ENCODE measurements at places on chromosomes 12 and 14.

- DNase-seq: no peak
Measured at GRCh38 chr12:121423682-121424623, 24.0 kb downstream of the RNF34 start.

- DNase-seq: no peak
Measured at GRCh38 chr12:88628856-88629509, 48.7 kb upstream of the KITLG start.

- no peak for DNase-seq
Measured at GRCh38 chr14:89357655-89358297, 59.3 kb downstream of the FOXN3 start.

DNA sequence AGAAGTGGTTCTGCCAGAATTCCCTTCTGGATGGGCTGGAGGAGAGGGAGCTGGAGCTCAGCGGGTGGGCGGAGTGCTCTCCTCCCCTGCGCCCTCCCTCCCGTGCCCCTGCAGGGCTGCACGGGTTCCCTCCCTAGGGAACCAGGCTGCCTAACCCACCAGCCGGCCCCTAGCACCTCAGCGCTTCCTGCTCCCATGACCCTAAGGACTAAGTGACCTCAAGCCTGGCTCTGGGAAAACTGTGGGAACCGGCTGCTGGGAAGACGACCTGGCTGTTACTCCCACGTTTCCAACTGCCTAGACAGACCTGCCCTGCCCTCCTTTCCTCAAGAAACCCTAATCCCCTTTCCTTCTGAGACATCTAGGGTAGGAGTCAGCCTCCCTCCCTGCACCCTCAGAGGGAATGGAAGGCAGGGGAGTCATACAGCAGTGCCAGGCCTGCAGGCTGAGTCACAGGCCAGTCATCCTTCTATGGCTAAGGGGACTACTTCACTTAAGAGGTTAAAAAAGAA is 31.5 kb downstream of the SLC6A12 start:
- DNase-seq: no peak

DNA sequence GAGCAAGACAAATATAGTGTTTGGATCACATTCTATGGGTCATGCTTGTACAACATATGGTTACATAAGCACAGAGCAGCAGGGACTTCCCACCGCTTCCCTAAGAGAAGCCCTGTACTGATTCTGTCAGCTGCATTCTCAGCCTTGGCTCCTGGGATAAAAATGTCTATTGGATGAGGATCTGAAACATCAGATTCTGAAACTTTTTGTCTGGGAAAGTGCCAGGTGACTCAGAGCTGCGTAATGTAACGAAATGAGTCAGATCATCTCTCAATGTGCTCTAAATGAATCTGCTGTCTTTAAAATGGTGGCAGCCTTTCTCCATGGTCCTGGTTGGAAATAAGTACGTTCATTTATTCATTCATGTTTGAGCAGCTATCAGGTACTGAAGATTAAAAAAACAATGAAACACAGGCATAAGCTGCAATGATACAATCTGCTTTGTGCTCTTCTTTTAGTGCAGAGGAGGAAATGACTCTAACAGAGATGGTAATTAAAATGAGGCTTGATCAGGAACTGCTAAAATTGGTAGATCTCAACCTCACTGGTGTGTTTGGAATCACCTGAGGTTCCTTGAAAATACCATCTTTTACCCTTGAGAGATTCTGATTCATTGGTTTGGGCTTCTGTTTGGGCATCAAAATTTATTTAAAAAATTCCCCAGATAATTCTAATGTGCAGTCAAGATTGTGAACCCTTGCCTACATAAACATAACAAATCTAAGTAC is 99.1 kb upstream of the NAP1L1 start:
- no peak for DNase-seq

DNA sequence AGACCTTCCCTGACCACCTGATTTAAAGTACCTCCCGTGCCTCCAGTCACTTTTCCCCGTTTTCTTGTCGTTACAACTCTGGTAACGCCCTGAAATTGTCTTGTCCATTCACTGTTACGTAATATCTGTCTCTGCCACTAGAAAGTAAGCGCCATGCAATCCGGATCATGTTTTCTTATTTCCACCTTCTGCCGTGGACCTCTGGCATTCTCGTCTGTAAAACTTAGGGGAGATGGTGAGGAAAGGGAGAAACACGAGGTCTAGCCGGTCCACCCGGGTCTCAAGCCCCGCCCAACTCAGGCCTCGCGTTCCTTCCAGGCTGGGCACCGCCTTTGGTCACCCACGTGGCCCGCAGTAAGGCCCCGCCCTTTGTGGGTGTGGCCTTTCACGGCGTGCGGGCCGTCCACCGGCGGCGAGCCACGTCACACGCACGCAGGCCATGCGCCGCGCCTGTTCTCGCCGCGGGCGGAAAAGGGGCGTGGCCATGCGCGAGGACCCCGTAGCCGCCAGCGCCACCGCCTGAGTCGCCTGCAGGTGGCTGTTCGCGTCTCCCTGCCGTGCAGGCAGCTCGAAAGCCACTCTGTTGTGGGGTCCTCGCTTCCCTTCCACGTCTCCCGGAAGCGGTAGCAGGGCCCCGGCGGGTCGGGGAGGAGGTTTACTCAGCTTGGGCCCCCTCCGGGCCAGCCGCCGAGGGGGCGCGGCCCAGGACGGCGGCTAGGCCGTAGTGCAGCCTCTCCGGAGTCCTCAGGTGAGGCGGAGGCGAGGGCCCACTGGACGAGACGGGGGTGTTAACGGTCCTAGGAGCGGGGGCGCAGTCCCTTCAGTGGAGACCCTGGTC is at the start of gene GOLGA5:
GOLGA5 (plus strand) TSS at position 597 of the 838 bp plus-strand sequence. CDS start 3,133 bp downstream, outside the sequence.
- DNase-seq: peak; percentile 99

- DNase-seq: no peak
Measured at GRCh38 chr12:92634730-92635129, 68.1 kb upstream of the PLEKHG7 start.

DNA sequence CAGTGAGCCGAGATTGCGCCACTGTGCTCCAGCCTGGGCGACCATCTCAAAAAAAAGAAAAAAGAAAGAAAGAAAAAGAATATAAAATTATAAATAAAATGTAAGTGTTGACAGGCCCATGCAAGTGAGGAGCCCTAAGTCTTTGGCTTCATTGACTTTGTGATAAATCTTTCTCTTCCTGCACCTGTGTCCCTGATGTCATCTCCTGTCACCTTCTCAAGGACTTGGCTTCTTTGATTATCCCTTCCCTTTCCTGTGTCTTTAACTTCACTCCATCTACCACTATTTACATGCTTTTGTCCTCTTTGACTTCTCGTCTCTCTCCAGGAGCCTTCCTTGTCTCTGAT is 33.6 kb upstream of the WNK1 start:
- DNase-seq: no peak

- no peak for DNase-seq
Measured at GRCh38 chr14:33369041-33369440, 430.4 kb downstream of the NPAS3 start.

- no peak for DNase-seq
Measured at GRCh38 chr12:111975161-111975931, 37.6 kb downstream of the TMEM116 start.

DNA sequence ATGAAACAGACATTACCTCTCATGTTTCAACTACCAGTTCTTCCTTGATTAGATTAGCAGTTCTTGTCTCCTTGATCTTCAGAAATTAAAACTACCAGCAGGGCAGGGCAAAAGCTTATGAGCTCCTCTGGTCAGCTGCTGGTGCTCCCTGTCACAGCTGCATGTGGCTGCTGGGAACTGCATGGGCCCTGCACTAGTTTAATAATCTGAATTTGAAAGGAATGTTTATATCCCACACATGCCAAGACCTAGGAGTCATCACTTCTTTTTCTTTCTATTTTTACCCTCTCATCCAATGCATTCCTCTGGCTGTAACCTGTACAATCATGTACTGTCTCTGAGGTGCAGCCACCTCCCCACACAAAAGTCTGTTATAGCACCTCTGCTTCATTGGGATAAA is 73.9 kb downstream of the ARMH4 start:
- no peak for DNase-seq

Data from CD4-positive, CD25-positive, alpha-beta regulatory T cell (primary cell).